ENCODE measurements at places on chromosomes 1 and 21.

- no peak for DNase-seq
Measured at GRCh38 chr1:22208268-22208972, 65.5 kb upstream of the WNT4 start.

DNA sequence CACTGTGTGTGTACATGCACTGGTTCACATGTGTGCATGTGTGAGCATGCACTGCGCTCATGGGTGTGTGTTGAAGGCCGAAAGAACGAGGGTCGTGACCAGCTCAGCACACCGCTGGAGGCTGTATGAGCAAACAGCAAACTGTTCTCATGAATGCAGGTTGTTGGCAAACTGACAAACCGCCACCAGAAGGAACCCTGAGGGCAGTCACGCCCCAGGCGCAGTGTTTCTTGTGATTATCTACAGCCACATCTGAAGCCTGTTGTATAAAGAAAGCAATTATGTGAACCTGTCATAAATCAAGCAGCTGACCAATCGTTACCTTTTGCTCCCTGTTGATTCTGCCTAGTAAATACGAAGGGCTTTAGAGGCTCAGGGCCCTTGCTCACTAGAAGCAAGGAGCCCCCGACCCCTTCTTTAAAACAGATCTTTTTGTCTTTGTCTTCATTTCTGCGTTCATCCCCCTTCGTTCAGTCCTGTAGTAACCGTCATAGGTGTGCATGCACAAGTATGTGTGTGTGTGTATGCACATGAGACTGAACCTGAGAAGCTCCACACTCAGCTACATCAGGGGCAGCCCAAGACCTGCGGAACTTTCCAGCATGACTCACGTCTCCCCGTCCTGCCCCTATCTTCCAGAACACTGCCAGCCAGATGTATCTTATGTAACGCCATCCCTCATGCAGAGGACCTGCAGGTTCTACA is 16.8 kb upstream of the RIPK4 start:
- DNase-seq: peak; percentile 85

- DNase-seq: no peak
Measured at GRCh38 chr1:6198646-6199297, 623 bp downstream of the RPL22 start.

GRCh38 chr1:213568929-213569815 is 418.6 kb upstream of the PROX1 start:
- no peak for DNase-seq

- DNase-seq: no peak
Measured at GRCh38 chr1:224256640-224257039, 73.3 kb downstream of the NVL start.
